T-helper 2 cell treated with Interferon-gamma antibody and Interleukin-4, amounts not matched to agents 5 μg/mL and 100 μg/mL, for 36 hours (primary cell): ENCODE measurements at places on chromosomes 5 and 9.

DNA sequence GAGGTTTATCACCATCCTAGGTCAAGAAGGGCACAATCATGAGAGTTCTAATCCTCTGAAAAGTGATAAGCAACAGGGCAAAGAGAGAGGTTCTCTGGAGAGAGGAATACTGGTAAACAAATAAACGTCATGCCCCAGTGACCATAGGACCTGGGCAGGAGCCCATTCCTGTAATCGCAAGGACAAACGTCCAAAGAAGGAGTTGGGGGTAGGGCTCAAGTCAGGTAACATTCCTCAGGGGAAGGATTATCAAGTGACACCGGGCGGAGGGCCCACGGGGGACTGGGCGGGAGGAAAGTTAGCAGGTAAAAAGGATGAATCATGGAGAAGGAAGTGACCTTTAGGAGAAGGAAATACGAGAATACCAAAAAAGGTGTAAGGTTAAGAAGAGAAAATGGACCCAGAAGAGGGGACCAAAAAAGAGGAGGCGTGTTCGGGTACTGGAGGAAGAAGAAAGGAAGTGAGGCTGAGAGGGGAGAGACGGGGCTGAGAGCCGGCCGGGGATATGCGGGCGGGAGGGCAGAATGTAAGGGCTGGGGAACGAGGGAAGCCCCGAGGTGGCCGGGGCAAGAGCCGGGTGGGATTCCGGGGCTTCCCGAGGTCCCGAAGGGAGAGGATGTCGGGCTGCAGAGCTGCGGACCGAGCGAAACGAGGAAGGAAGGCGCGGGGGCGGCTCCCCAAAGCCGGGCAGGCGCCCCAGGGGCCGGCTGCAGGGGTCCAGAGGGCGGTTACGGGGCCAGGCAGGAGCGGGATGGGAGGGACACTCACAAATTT, 583 bp downstream of the DIAPH1 start:
- DNase-seq: peak; percentile 55

- DNase-seq: no peak
Measured at GRCh38 chr5:127878174-127878750, 175.1 kb downstream of the CCDC192 start.

GRCh38 chr9:114017741-114018715, 60.1 kb downstream of the AMBP start:
- no peak for DNase-seq

- DNase-seq: no peak
Measured at GRCh38 chr9:121997791-121998190, 95.3 kb downstream of the TTLL11 start.

GRCh38 chr9:136799854-136800657, 3.9 kb downstream of the CCDC183 start:
- peak; percentile 54 for DNase-seq

DNA sequence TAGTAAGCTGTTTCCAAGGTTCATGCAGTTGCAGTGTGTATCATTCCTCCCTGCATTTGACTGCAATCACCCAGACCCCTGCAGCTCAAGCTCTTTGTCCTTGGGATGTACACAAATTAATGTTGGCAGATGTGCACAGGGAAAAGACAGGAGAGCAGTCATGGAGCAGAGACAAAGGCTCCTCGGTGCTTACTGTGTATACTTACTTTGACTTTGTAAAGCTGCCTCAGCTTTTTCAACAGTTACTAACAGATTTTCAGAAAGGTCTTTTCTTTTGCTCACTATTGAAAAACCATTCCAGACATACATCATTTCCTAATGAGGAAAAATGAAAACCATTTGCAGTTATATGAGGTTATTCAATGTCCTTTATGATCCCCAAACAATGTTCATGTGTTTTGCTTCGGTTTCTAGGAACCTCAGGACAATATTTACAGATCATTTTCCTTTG, 124.9 kb downstream of the TTC39B start:
- no peak for DNase-seq

- no peak for DNase-seq
Measured at GRCh38 chr9:93084471-93084881, 11.5 kb upstream of the CARD19 start.

GRCh38 chr5:124743602-124744169, 2.8 kb downstream of the ZNF608 start:
- DNase-seq: no peak

DNA sequence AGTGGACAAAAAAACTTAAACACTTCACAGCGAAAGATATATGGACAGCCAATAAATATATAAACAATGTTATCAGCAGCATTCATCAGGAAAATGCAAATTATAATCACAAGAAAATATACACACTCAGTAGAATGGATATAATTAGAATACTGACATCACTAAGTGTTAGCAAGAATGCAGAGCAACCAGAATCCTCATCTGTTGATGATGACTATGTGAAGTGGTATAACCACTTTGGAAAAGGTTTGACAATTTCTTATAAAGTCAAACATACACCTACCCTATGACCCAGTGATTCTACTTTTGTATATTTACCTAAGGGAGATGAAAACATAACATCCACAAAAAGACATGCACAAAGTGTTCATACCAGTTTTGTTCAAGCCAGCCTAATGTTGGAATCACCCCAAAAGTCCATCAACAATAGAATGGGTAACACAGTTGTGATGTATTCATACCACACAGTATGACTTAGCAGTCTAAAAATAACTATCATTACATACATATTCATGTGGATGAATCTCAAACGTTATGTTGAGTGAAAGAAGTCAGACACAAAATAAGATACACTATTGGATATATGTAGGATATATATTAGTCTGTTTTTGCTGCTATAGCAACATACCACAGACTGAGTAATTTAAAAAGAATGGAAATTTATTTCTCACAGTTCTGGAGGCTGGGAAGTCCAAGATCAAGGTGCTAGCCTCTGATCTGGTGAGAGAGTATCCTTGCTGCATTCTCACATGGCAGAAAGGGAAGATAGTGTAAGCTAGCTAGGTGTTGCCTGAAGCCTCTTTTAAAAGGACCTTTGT, 148.8 kb upstream of the ADAMTSL1 start:
- no peak for DNase-seq

DNA sequence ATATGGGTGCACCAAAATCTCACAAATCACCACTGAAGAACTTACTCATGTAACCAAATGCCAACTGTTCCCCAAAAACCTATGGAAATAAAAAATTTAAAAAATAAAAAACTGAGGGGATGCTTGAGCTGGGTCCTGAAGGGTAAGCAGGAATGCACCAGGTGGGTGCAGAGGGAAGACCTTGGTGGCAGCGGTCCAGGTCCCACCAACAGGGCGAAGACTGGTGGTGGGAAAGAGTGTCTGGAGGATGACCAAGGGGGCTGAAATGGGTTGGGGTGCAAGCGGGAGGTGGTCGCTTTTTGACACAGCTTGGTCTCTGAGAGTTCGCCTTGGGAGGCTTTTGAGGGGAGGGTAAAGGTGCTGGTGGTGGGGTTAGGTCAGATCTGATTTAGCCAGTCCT, 3.3 kb upstream of the DAB2IP start:
- no peak for DNase-seq

GRCh38 chr5:149733129-149733900, 3.2 kb downstream of the PPARGC1B start:
- DNase-seq: no peak

DNA sequence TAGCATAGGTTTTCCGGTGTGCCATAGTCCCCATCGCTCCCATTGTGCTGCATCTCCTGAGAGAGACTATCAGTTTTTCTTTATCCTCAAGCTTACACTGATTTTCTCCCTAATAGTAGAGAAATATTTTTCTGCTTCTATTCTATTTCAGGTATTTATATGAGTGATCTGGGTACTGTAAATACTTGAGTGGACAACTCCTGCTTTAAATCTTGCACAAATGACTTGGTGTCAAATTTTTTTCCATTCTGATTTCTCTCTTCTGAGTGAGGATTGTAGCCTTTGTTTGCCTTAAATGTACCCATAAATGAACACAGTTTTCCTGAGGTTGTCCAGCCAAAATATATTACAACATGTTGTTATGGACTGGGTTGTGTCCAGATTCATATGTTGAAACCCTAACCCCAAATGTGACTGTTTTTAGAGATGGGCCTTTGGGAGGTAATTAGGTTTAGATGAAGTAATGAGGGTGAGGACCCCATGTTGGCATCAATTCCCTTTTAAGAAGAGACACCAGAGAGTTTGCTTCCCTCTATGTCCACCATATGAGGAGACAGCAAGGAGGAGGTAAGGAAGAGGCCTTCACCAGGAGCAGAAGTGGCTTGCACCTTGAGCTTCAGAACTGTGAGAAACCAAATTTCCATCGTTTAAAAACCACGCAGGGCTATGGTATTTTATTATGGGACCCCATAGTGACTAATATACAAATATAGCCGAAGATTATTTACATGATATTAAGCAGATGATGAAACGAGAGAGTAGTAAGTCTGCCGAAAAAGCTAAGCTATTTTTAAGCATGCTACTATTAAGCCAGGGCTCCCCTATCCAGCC, 336.4 kb upstream of the MPDZ start:
- DNase-seq: no peak

- DNase-seq: no peak
Measured at GRCh38 chr5:4275232-4275631, 679.6 kb downstream of the IRX1 start.

DNA sequence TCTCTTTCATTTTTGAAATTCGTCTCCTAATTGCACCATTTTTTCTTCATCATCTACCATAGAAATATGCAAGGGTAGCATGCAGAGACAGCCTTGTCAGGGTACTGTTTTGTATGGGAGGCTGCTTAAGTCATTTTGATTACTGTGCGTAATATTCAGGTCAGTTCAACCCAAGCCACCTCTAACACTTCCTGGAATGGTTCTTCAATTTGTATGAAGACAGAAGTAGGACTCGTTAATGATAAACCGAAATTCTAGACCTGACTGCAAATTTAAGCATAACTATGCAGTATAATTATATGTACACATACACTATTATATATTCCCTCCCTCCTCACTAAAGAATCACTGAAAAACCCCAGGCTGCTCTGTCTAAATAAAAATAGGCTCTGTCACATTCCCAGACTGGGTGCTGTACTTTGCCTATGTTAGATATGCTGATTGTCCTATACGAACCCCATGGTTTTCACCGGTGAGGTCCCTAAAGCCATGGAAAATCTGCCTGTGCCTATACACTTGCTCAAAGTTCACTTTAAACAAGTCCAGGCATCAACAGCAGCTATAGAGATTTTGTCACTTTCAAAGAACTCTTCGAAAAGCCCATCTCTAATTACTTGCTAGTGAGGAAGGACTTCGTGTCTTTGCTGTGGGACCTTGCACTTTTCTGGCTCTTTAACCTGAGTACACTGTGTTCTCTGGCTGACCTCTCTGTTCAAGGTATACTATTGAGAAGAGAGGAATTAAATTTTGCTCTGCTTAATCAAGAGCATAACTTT, 352.1 kb upstream of the CD180 start:
- DNase-seq: no peak

GRCh38 chr5:179991106-179991505, 80.5 kb downstream of the RNF130 start:
- DNase-seq: no peak

GRCh38 chr9:7303907-7304626, 495.5 kb downstream of the DMAC1 start:
- no peak for DNase-seq

- DNase-seq: no peak
Measured at GRCh38 chr5:56159521-56159947, 73.6 kb downstream of the ANKRD55 start.

GRCh38 chr5:38453506-38453905, 102.9 kb downstream of the LIFR start:
- peak; percentile 56 for DNase-seq

- DNase-seq: no peak
Measured at GRCh38 chr9:28190981-28191380, 617.7 kb upstream of the C9orf72 start.

GRCh38 chr9:110320651-110321445, 16.8 kb downstream of the TXNDC8 start:
- no peak for DNase-seq

DNA sequence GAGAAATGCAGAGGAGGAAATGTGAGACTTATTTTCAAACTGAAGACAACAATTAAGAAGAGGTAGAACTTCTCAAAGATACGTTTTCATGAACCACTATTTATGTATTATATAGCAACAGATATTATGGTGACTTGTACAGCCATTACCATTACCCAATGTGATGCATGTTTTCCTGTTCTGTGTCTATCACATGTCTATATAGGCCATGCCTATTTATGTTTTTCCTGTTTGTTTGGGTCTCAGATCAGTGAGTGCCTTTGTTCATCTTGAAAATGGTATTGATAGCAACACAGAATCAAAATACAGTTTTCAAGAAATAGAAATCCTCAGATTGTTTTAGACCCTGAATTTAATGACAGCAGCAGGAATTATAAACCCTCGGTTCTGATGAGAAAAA, 44.0 kb downstream of the DAPK1 start:
- no peak for DNase-seq
